ENCODE measurements at places on chromosomes 2 and 18. TPM values are rescaled to one million over a fixed set of nuclear protein-coding genes. Genes with fewer than 3 reads are reported as not detected.
A peak's percentile ranks its signal among the peaks of the same experiment; 100 is the strongest.

TRPM8 gene
- not detected for polyA plus RNA-seq

UGT1A10 gene
- not detected for polyA plus RNA-seq

DTNA gene
- polyA plus RNA-seq, result 20.8 TPM

SERPINB12 gene
- not detected for polyA plus RNA-seq

ARPC2 gene
- polyA plus RNA-seq, result 216 TPM

G6PC2 gene
- not detected for polyA plus RNA-seq

ZDBF2 gene
- polyA plus RNA-seq, result 12.4 TPM

IL1B gene
- polyA plus RNA-seq, result 0.56 TPM

CCBE1 gene
- polyA plus RNA-seq, result 26.4 TPM

DNA sequence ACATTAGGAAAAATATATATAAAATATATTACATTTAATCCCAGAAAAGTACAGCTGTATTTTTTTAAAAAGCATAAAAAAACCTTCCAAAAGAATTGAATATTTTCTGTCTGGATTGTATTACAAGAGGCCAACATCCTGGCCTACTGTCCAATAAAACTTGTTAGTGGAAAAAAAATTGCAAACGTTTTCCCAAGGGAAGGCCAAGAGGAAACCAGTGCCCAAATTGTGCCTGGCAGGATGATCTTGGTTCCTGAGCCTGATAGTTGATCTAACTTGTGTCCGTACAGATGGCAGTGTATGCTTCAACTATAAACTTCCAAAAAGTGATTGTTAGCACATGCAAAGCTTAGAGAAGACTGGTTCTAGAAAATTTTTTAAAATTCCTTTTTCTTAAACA is 90.6 kb upstream of the LPIN2 start:
- DNase-seq, result no peak

DNA sequence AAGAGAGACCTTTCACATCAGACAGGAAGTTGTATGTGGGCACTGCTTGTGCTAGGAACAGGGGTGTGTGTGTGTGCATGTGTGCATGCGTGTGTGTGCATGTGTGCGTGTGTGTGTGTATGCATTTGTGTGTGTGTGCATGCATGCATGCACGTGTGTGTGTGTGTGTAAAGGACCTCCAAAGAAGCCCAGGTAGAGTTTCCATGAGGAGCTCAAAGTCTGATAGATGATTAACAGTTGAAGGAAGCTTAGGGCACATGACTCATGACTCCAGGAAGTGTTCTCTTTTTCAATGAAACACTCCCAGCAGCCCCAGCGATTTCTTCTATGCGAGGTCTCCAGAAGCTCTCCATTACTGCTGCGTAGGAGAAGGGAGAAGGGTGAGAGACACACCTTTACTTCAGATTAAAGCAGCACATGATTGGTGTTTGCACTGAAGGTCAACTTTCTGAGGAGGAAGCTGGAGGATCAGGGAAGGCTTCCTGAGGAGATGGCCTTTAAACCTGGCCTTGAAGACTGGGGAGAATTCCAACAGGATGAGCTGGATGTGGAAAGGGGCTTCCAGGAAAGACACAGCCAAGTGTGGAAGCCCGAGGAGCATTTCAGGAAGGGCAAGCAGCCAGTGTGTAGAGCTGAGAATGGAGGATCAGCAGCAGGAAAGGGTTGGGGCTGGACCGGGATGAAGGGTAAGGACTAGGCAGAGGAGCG is 77.7 kb downstream of the SMAD4 start:
- no peak for DNase-seq

- DNase-seq, result no peak
These were observed 61.6 kb upstream of the NCOA1 start for GRCh38 chr2:24429197-24430074.

GRCh38 chr2:229096409-229097066 is 174.5 kb downstream of the PID1 start:
- DNase-seq, result no peak

- DNase-seq, result no peak
These were observed 153.8 kb downstream of the IKZF2 start for GRCh38 chr2:212997526-212998020.

DNA sequence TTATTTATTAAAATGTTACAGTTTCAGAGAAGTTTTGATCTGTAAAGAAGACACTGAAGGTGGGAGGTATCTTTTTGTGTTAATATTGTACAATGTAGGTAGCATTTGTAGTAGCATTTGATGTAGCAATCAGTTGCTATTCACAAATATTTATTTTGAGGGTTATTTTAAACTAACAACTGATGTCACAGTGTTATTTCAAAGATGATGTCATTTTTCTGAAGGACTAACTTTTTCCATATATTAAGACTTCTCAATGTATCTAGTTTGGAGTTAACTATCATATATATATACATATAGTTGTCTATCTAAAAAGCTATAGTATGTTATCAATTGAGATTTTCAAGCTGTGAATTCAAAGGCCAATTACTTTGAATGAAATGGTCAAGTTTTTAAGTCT is 1003.3 kb downstream of the DSC3 start:
- no peak for DNase-seq

DNA sequence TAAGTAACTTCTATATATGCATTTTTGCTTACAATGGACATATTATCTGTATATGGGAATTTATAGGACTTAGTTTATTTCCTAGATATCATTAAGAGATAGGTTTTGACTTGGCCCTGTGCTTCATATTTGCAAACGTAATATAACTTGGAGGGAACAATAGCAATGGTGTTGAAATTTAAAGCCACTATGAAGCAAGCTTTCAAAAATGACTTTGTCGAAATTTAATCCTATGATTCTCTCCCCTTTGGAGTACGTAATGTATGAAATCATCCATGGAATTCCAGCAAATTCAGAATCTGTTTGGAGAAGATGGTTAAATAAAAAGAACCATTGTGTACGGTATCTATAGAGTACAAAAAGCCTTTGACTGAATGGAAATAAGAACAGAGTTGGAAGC is 486.3 kb downstream of the ARHGAP15 start:
- no peak for DNase-seq

DNA sequence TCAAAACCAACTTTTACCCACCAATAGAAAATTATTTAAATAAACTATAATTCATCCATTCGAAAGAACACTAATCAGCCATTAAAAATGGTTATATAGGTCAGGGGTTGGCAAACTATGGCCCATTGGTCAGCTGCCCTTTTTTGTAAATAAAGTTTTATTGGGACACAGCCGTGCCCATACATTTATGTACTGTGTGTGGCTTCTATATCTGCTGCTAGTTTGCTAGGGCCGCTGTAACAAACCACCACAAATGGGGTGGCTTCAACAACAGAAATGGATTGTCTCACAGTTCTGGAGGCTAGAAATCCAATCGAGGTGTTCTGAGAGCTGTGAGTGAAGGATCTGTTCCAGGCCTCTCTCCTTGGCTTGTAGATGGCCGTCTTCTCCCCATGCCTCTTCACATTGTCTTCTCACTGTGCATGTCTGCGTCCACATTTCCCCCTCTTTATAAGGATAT is 7.0 kb upstream of the TXNDC2 start:
- DNase-seq, result no peak

- no peak for DNase-seq
These were observed 687 bp downstream of the CTDP1 start for GRCh38 chr18:79680100-79680879.

DNA sequence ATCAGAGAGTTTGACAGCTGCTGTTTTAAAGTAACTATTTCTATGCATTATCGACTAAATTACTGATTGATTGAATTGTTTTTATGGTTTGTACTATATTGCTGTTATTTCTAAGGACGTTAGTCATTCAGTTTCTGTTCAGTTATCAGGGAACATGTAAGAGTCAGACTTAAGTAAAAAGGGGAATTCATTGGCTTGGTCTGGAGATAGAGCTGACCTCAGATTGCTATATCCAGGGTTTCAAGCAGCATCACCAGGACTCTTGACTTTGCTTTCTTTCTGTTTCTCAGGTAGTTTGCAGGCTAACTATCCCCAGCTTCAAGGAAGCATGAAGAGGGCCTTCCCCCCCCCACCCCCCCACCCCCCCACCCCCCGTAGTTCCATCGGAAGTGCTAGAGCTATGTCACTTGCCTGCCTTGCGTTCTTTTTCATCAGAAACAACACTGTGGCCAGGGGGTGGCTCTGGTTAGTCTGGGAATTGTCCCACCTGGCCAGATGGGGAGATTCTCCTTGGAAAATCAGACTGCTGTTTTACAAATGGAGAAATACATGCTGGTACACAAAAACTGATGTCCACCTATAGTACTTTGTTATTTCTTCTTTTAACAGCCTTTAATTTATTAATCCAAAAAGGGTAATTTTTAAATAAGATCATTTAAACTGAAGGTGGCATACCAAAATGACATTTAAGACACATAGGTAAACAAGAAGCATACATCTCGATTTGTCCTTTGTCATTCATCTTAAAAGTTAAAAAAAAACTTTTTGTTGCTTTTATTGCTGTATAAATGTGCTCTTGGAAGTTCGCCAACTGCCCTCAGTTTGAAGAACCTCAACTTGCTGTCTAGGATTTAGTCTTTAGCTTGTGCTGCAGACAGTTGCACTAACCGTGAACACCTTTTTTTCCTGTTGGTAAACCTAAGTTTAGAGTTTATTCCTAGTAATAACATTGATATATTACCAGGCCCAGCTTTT is 9.4 kb downstream of the SMAD4 start:
- no peak for DNase-seq

GRCh38 chr2:97662386-97662894 is 1.4 kb downstream of the ACTR1B start:
- no peak for DNase-seq

GRCh38 chr18:65415098-65415497 is 335.7 kb upstream of the CDH7 start:
- DNase-seq, result no peak

- no peak for DNase-seq
These were observed 79.6 kb upstream of the LAPTM4A start for GRCh38 chr2:20130821-20131645.

- no peak for DNase-seq
These were observed 58.6 kb downstream of the ZEB2 start for GRCh38 chr2:144461308-144461766.

- no peak for DNase-seq
These were observed 29.5 kb downstream of the PAX8 start for GRCh38 chr2:113248997-113249770.

GRCh38 chr2:227608561-227609338 is 5.9 kb downstream of the SCYGR3 start:
- no peak for DNase-seq

GRCh38 chr2:122384768-122385333 is 629.4 kb downstream of the TSN start:
- DNase-seq, result no peak

GRCh38 chr2:170462433-170463205 is 252.5 kb upstream of the SP5 start:
- DNase-seq, result no peak

DNA sequence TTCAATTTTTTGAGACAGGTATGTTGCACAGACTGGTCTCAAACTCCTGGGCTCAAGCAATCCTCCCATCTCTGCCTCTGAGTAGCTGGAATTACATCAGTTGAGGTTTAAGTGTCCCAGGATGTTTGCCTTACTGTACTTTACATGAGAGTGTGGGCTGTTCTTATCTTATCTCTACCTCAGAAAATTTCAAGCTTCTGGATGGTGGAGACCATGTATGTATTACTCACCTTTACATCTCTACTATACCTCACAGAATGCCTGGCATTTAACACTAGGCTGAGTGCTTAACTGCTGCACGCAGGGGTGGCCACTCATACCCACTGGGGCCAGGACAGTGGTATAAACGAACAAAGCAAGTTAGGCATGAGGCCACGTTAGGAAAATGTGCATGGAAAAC is 272.0 kb upstream of the RAB12 start:
- no peak for DNase-seq

DNA sequence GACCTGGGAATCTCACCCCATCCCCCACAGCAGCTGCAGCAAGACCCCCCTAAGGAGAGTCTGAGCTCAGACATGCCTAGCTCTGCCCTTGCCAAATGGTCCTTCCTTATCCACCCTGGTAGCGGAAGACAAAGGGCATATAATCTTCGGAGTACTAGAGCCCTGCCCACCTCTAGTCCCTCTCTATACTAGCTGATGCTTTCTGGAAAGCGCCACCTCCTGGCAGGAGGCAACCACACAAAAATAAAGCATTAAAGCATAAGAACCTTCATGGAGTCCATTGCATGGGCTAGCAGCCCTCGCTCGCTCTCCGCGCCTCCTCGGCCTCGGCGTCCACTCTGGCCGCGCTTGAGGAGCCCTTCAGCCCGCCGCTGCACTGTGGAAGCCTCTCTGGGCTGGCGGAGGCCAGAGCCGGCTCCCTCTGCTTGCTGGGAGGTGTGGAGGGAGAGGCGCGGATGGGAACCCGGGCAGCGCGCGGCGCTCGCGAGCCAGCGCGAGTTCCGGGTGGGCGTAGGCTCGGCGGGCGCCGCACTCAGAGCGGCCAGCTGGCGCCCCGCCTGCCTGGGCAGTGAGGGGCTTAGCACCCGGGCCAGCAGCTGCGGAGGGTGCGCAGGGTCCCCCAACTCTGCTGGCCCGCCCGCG is 941.2 kb downstream of the SUCLG1 start:
- no peak for DNase-seq

GRCh38 chr2:163345795-163346573 is 389.8 kb downstream of the FIGN start:
- DNase-seq, result peak; percentile 44

DNA sequence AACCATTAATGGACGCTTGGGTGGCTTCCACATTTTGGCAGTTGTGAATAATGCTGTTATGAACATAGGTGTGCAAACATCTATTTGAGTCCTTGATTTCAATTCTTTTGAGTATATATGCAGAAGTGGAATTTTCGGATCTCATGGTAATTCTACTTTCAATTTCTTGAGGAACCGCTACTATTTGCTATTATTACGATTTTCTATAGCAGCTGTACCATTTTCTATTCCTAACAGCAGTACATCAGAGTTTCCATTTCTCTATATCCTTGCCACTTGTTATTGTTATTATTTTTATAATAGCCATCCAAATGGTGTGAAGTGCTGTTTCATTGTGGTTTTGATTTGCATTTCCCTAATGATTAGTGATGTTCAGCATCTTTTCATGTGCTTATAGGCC is 69.5 kb downstream of the KIF5C start:
- DNase-seq, result no peak

GRCh38 chr2:30981510-30981909 is 156.7 kb downstream of the GALNT14 start:
- DNase-seq, result no peak

GRCh38 chr2:241092677-241093076 is 9.4 kb downstream of the MTERF4 start:
- no peak for DNase-seq
